ENCODE measurements at places on chromosomes 2 and 18.
A peak's percentile ranks its signal among the peaks of the same experiment; 100 is the strongest.

DNA sequence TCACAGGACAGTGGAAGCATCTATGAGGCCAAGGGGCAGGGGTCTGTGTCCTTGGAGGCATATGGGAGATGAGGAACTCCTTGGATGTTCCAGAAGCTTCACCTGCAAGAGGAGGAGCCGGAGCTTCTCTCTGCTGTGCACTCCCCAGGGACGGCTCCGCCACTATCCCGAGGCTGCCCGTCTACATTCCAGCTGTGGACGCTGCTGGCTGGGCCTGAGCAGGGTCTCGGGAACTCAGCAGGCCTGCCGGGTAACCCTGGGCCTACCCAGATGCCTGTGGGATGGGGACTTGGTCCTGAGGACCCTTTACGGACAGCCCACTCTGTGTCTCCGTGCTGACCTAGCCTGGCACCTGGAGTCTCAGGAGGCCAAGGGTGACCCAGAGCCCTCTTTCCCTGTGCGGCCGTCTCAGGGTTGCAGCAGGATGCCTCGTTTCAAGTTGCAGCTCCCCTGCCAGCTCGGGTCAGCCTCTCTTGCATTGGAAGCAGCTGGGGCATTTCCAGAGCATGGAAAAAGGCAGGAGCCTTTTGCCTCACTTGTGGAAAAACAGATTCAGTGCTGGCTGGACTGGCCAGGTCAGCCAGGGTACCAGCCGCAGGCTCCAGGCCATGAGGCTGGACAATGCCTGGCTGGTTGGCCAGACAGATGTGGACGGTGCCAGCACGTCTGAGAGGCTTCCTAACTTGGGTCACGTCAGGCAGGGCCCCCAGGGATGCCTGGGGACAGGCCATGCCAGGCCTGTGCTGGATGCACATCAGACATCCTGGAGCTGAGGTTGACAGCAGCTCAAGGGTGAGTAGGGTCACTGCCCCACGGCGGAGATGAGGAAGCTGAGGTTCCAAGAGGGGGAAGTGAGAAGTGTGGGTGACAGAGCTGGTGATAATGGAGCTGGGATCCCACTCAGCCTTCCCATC lies 41.5 kb downstream of the SCTR start:
- DNase-seq: peak; percentile 42

DNA sequence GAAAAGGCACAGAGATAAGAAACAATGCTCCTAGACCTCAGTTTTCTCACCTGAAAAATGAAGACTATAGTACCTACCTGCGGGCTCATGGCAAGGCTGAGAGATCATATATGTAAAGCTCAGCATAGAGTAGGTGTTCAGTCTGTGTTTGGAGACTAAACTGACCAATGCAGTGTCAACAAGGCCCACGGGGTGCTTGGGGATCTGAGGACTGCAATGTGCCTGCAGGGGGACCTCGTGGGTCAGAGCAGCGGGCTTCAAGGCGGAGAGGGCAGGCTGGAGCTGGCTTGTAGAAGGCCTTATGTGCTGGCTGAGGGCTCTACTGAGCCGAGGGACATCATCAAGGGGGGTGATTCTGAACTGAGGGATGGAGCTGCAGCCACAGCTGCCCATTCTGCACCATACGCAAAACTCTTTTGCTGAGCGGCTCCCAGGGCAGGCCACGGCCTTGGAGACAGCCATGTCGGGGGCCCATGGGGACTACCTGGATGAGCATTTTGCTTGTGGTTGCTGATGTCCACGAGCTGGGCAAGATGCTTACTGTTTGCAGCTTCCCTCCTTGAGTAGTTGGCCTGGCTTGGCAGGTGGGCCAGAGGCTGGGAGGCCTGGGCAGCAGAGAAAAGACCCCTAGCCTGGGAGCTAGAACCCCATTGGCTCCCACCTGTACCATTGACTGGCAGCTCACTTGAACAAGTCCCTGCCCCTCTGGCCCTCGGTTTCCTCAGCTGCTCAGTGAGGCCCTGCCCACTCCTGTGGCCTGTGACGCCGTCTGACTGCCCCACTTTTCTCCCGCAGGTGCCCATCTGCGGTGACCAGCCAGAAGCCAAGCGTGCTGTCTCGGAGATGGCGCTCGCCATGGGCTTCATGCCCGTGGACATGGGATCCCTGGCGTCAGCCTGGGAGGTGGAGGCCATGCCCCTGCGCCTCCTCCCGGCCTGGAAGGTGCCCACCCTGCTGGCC lies 23.5 kb downstream of the STEAP3 start:
- DNase-seq: no peak

- no peak for DNase-seq
These were observed 5.0 kb upstream of the TGIF1 start for GRCh38 chr18:3444954-3445353.

DNA sequence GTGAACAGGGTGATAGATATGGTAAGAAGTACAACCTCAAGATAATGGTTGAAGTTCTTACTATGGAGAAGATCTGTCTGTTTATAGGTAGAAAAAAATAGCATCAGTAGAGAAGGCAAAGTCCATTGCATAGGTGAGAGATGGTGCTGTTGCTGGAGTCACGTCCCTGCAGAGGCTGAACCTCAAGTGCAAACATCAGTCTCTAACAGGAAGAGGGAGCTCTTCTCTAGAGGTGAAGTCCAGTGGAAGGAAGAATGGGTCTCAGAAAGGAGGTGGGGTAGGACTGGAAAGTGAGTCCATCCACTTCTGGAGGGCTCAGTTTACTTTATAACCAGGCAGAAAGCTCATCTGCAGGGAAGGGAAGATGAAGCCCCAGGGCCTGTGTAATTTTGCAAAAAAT lies 337.7 kb downstream of the MEIS1 start:
- no peak for DNase-seq

DNA sequence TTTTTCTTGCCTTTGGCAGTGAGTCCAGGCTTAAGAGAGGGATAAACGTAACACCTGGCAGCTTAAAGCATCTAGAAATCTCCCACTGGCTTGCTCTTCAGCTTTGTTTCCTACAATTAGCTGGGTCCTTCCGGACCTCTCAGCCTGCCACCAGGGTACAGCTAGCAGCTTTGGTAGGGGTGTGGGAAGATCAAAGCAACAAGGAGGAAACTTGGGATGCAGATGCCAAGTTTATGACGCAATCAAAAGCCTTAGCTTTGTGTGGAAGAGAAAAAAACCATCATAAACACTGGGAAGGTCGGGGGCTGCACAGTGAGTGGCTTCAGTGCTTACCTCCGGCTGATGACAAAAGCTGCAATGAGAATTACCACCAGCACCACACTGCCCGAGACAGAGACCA lies 116.9 kb downstream of the EPHA4 start:
- DNase-seq: no peak

- no peak for DNase-seq
These were observed 21.5 kb upstream of the ALKAL2 start for GRCh38 chr2:309148-309953.

DNA sequence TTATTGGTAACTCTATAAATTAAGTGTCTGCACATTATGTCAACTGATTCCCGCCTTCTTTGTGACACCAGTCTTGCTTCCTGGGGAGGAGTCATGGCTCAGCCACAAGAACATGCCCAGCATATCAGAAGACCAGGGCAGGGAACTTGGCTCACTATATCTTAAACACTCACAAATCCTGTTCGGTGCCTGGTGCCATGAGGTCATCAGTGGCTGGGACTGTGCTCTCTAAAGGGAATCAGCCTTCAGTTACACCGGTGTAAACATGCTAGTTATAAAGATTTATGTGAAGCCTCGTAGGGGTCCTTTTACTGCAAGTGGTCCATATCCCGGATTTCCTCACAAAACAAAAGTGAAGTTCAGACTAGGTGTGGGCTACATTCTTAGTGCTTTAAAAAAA lies 73.1 kb upstream of the ZNF521 start:
- DNase-seq: no peak

DNA sequence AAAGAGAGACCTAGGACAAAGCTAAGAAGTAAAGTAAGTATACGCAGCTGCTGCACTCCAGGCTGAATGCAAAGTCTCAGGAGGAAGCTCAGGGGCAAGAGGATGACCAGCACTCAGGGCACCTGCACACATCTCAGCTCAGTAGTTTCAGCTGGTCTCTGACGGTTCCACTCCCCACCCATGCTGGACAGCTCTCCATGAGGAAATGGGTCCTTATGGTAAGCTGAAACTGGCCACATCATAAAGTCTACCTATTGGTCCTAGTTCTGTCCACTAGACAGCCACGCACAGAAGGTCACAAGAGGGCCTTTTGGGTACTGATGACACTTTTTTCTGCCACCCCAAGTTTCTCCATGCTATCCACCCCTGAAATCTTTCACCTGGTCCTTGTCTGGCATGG lies 215.3 kb downstream of the TTC32 start:
- no peak for DNase-seq

DNA sequence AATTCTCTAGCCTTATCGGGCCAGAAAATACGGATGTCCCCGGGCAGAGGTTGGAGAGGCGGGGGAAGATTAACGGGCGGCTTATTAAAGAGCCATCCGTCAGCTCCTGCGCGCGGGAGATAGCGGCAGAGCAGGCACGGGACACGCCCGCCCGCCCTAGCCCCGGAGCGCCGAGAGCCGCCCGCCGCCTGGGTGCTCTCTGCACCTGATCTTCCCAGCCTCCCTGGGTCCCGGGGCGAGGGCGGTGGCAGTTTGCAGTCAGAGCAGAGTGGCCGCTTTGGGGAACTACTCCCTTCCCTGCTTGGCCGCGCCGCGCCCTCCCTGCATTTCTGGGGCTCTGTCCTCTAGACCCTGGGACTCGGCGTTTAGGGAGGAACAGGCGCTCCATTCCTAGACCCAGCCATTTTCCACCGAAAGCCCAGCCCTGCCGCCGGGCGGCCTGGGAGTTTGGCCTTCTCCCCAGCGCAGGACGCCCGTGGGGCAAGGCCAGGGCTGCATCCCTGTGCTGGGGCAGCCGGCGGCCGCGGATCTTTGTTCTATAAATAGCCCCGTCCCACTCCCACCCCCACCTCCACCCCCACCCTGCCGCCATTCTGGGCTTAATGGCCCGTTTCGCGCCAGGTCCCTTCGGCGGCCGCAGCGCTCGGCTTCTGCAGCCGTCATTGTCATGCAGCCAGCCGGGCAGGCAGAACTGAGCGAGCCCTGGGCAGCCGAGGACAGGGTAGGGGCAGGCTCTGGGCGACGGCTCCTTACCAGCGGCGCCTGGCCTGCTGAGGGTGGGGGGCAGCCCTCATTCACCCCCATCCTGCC lies 6.6 kb downstream of the GAD1 start:
- no peak for DNase-seq

DNA sequence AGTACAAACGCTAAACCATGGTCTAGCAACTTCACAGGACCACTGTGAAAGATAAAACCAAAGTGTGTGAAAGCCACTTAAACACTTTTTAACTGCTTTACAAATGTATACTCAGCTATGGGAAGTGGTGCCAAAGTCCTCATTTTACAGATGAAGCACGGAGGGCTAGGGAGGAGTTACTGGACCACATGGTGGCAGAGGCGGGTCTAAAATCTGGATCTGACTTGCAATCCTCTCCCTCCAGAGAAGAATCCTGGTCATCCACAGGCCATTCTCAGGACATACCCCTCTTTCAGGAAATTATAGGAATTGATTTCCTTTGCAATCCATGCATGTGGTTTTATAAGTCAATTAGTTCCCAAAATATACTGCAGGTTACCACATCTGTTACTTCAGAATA lies 84.6 kb upstream of the GYPC start:
- no peak for DNase-seq

DNA sequence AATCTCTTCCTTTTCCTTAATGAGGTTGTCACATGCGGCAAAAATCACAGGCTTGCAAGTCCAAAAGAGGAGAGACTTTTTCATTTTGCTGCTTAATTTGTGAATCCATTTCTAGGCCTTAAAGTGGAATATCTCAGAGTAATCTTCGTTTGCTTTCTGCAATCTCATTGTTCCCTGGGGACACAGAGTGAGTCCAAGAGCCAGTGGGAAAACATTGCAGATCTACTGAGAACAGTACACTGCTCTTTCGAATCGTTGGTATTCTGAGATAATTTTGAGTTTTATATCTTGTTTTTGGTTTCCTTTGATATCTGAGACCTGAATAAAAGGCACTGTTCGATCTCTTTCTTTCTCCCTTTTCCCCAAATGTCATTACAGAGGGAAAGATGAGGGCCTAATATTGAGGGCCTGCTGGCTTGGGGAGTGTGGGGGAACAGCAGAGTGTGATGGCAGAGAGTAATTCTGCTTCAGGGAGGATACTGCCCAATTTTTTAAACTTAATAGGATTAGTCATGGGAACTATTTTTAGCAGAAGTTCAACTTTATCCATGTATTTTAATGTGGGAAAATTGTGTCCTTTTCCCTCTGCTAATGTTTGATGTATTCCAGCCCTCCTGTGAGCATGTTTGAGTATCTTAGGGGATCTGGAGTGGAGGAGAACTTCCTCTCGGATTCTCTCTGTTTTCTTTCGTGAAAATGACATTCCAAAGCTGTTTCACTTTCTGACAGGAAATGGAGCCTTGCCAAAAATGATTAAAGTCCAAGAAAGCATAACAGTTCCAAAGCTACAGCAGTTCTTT lies 418.2 kb upstream of the ZEB2 start:
- DNase-seq: no peak

DNA sequence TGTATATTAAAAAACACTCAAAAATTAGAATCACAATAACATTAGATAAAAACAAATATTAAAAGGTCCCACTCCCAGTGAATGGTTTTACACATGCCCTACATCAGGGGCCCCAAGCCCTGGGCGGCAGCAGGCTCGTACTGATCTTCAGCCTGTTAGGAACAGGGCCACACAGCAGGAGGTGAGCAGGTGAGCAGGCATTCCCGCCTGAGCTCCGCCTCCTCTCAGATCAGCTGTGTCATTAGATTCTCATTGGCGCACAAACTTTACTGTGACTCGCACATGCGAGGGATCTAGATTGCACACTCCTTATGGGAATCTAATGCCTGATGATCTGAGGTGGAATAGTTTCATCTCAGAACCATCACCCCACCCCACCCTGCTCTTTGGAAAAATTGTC lies 74.2 kb downstream of the MBD2 start:
- no peak for DNase-seq

DNA sequence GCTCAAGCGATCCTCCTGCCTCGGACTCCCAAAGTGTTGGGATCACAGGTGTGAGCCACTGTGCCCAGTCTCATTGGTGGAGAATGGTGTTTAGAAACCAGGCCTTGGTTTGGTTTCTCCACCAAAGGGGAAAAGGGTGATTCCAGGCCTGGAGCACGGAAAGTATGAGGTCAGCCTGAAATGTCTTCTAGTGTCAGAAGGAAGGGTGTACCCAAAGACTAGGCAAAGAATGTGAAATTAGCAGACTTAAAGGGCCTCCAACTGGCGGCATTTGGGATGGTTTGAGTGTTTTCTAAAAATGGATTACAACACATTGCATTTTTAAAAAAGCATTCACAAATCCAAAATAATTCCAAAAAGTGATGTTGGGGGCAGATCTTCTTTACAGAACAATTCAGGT lies 139.6 kb downstream of the SH3BP4 start:
- no peak for DNase-seq

- DNase-seq: no peak
These were observed 114.6 kb downstream of the DOCK10 start for GRCh38 chr2:224927646-224928173.

GRCh38 chr2:239341146-239341732 lies 59.6 kb downstream of the HDAC4 start:
- no peak for DNase-seq

Data from head of caudate nucleus (tissue), 42 donors.